Psoas muscle (tissue), 8 donors: ENCODE measurements at places on chromosomes 2 and 18.

GRCh38 chr18:11955239-11956029 is 25.9 kb upstream of the IMPA2 start:
- peak; percentile 76 for DNase-seq

- no peak for DNase-seq
These were observed 83.0 kb downstream of the ACVR1 start for GRCh38 chr2:157793053-157793612.

- DNase-seq = no peak
These were observed 33.8 kb downstream of the PLA2R1 start for GRCh38 chr2:160028431-160029269.

GRCh38 chr2:119760237-119760955 is 674 bp downstream of the PTPN4 start:
- peak; percentile 26 for DNase-seq

GRCh38 chr18:21267400-21267799 is 25.4 kb downstream of the GREB1L start:
- no peak for DNase-seq

GRCh38 chr2:239201884-239202283 is 198.9 kb downstream of the HDAC4 start:
- no peak for DNase-seq
